NCI-H1048 (cell line): ENCODE measurements at places on chromosomes 12 and 14.

GRCh38 chr12:12115514-12115913 lies 44.8 kb downstream of the BCL2L14 start:
- no peak for DNase-seq

DNA sequence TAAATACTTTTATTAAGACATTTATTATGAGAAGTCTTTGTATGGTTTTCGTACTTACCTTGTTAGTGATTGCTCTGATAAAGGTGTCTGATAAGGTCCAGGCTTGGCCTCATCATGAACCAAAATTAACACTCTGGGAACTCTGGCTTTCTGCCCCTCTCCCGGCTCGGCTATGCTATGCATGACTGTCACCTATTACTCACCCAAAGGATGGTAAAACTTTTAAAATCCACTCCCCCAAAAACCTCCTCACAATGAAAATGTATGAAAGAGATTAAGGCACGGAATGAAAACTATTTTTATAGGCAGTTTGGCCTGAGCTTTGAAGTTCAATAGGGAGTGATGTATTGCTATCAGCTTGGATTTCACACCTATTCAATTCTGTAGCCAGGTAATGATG lies 217.3 kb upstream of the TBX3 start:
- DNase-seq: no peak

GRCh38 chr14:23099212-23099861 lies 4.0 kb downstream of the C14orf119 start:
- no peak for DNase-seq

GRCh38 chr12:34287437-34287836 lies 265.1 kb downstream of the ALG10 start:
- DNase-seq: no peak

GRCh38 chr14:103763730-103764488 lies 48.3 kb downstream of the ZFYVE21 start:
- DNase-seq: no peak

DNA sequence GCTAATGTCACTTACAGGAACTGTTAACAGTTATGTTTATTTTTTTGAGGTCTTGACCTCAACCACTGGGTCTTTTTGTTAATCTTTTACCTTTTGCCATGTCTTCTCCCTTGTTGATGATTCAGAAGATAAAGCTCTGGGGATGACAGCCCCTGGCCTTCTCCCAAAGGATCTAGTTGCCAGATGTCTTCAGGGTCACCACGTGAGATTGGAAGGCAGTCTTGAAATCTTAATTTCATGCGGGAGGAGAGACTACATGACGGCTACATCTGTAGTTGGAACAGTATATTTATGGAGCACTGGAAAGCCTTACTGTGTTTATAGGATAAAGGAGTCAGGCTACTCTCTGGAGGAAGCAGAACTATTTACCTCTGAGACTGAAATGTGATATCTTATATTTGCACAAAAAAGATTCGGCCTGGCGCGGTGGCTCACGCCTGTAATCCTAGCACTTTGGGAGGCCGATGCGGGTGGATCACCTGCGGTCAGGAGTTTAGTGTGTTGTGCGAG lies 5.6 kb downstream of the MLEC start:
- DNase-seq: no peak

- DNase-seq: no peak
Observed at GRCh38 chr14:44154874-44155273, 352.2 kb downstream of the FSCB start.

DNA sequence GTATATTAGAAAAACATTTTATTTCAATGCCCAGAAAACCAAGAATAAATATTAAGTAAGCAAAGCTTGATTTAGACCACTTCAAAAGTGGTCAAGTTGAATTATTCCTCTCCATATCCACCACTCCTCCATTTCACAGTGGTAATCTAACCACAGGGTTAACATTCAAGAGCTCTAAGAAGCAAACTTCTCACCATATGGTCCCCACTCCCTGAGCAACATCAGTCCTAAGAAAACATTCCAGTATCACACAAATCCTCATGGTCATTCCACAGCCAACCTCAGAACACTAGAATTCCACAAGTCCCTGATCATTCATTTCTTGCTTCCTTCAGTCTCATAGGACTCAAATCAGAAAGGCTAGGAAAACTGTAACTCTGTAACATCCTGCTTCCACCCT lies 47.9 kb downstream of the ST8SIA1 start:
- no peak for DNase-seq

- DNase-seq: no peak
Observed at GRCh38 chr14:61927520-61927919, 165.3 kb downstream of the SNAPC1 start.

GRCh38 chr14:104016873-104017650 lies 68.4 kb upstream of the ASPG start:
- no peak for DNase-seq

- DNase-seq: no peak
Observed at GRCh38 chr12:131948166-131948712, 1.5 kb upstream of the EP400 start.

- no peak for DNase-seq
Observed at GRCh38 chr12:3725388-3726115, 27.4 kb downstream of the CRACR2A start.

DNA sequence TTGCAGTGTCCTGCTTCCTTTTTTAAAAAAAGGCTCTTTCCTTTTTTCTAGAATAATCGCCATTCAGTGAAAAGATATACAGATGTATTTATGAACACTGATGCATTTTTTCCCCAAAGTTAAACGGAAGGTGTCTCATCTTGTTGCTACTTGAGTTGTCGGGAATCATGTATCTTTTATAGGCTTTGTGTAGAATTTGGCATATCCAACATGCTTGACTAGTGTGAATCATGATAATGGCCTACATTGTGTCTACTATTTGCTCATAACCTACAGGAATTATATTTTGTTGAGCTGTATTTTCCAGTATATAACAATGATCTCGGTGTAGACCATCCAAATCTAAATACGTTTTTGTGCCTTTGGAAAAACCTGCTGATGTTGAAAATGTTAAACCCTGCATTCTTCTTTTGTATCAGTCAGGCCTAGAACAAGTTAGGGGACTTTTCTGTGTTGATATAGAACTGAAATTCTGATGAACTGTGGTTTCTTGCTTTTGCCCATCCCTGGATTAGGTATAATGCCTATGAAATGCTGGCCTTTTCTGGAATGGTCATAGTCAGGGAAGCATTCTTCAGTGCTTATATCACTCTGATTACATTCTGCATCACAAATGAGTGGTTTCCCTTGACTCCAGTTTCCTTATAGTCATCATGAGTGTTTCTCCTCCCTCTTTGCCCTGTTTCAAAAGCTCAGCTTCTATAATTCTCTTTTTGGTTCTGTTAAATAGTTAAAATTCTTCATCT lies 10.8 kb downstream of the BMAL2 start:
- DNase-seq: no peak

- DNase-seq: no peak
Observed at GRCh38 chr14:100708425-100709288, 18.0 kb upstream of the DLK1 start.

- DNase-seq: no peak
Observed at GRCh38 chr12:128752386-128752785, 71.4 kb downstream of the SLC15A4 start.

DNA sequence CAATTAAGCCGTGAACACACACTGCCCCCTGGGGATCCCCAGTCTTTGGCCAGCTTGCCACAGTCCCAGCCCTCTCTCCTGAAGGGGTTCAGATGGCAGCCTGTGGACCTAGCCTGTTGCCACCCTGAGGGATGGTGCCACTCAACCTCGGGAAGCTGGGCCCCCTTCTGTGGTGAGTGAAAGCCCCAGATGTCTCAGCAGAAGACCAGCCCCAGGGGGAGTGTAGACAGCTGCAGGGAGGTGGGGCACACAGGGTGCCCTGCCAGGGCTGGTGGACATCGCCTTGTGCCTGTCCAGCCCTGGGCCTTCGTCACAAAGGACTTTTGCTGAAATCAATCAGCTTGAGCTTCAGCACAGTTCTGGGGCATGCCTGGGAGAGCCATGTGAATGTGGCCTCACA lies 32.4 kb downstream of the C14orf132 start:
- DNase-seq: no peak

- DNase-seq: no peak
Observed at GRCh38 chr12:15648558-15648957, 140.6 kb downstream of the EPS8 start.

GRCh38 chr12:87216436-87216835 lies 812.8 kb downstream of the C12orf50 start:
- DNase-seq: no peak

DNA sequence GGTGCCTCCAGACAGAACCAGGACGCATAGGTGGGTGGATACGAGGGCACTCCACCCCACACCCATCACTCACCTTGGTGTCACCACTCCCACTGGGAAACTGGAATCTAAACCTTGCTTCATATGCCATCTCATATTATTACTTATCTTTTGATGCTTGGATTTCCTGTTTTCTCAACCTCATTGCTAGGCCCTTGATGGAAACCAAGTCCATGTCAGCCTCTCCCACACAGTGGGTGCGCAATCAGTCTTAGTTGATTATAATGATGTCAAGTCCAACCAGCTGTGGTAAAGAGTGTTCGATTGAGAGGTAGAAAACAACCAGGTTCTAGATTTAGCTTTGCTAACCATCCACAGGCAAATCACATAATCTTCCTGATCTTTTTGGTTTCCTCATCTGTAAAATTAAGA lies 584 bp upstream of the DDHD1 start:
- DNase-seq: no peak

DNA sequence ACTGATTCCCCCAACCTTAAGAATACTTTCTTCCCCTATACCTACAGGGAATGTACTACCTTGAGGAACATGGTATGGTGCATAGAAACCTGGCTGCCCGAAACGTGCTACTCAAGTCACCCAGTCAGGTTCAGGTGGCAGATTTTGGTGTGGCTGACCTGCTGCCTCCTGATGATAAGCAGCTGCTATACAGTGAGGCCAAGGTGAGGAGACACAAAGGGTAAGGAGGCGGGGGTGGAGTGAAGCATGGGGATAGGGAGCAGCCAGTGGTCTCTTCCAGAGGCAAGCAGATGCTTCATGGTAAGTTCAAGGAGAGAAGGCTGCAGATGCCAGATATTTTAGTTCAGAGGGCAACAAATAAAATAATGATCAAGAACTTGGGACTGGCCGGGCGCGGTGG lies 6.6 kb upstream of the PA2G4 start:
- DNase-seq: no peak

GRCh38 chr12:17853054-17853453 lies 236.9 kb downstream of the RERGL start:
- no peak for DNase-seq

GRCh38 chr12:38912116-38912515 lies 6.7 kb upstream of the CPNE8 start:
- no peak for DNase-seq

DNA sequence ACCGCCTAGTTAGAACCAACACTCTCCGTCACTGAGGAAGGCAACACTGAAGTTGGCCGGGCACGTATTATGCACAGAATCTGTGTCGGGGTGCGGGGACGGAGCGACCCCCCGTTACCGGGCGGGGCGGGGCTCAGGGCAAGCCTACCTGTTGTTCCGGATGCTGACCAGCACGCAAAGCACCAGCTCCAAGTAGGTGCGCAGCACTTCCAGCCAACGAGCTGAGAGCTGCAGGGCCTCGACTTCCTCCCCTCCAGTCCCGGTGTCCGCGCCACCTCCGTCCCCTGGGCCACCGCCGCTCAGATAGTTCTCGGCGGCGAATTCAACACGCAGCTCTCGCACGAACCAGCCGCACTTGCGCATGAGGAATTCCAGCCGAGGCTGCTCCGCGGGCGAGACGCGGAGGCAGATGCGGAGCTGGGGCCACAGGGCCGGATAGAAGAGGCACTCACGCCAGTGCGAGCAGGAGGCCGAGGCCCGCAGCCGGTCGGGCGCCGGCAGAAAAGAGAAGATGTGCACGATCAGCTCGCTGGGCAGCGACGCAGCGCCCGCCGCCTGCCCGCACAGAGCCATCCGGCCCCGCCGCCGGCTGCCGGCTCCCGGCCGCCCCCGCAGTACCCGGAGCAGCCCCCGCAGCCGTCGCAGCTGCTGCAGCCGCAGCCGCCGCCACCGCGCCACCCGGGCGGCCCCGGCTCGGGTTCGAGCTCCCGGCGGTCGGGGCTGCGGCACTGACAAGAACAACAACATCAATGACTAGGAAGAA lies 636 bp downstream of the FBXO33 start:
- no peak for DNase-seq

DNA sequence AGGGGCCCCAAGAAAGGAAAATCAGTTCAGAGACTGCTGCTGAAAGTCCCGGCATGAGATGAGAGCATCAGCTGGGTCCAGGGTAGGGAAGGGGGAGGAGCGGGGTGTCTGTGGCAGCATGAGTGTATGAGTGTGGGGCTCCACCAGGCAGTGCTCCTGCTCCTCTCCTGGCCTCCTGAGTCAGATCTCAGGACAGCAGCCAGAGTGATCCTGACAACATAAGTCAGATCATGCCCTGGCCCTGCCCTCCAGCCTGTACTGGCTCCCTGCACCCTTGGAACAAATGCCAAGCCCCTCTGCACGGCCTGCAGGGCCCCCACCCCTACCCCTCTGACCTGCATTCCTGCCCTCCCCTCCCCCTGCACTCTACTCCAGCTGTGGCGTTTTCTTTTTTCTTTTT lies 24.2 kb upstream of the LRP1-AS start:
- no peak for DNase-seq

DNA sequence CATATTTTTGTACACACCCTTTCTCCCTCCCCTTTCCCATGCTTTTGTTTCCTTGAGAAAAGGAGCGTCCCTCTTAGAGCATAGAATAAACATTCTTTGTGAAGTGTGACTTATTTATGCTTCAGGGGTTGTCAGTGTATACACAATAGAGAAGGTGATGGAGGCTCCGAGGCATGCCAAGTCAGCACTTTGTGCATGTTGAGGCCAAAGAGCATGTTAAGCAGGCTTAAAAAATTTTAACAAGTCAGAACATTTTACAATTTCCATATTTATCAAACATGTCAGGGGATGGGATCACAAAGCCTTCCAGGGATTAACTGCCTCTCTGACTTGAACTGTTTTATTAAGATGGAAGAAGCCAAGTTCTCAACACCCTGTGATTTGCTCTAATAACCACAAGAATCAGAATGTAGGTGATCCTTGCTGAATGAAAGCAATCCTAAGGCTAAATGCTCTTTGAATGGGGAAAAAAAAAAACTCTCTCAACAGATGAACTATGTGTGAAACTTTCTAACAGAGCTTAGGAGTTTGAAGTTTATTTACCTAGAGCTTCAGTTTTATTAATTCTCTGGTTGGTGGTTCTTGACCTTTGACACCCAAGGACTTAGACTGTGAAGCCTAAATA lies 223.1 kb downstream of the RAD51B start:
- DNase-seq: no peak

DNA sequence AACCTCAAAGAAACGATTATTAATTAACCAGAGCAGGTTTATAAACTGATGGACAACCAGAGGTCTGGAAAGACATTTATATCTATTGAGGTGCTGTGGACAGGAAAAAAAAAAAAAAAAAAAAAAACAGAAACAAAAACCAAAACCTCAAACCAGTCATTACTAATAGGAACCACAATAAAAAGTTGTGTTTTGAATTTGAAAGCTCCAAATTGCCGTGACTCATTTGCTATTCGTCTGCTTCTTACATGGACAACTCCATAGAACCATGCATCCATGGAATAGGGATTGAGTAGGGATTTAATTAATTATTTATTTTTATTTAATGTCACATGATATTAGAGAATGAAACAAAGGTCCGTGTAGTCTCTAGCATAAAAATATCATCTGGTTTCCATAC lies 134.1 kb upstream of the SSTR1 start:
- DNase-seq: no peak
